ENCODE measurements at places on chromosomes 7 and 10. TPM values are rescaled to one million over a fixed set of nuclear protein-coding genes. Genes with fewer than 3 reads are reported as not detected.

The PVRIG gene
- polyA plus RNA-seq: 7.4 TPM

The CDHR1 gene
- 0.40 TPM for polyA plus RNA-seq

The ST7 gene
- polyA plus RNA-seq: 47.7 TPM

The UNCX gene
- polyA plus RNA-seq: not detected

The RRP12 gene
- 24.8 TPM for polyA plus RNA-seq

DNA sequence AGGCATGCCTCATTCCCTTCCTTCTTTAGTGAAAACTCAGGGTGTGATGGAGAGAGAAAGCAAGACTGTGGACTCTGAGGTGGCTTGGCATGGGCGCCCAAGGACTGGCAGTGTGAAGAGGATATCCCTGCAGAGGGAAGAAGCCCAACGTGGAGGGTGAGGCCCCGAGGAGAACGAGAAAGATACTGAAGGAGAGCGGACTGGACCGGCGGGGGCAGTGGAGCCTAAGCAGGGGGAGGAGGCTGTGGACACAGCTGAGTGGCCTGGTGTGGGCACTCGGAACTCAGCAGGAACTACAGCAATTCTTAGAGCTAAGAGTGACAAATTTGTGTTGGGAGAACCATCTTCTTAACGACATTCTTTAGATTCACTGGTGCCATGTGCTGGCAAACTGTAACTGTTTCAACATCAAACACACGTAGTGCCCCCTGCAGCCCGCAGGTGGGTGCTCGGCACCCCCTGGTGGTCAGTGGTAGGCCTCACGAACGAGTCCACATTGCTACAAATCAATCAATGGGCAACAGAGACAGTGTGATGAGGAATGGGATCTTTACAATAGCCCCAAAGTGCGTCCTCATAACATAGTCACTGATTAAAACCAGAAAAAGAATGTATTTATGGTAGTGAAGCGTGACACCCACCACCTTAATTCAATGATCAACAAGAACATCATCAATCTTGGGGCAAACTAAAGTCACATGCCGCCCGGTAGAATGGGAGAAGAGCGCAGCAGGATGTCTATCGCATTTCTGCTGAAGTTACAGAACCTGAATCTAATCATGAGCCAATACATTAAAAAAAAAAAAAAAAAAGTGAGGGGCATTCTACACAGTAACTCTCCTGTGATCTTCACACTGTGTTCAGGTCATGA is 2.0 kb upstream of the SFTPA1 start:
- no peak for DNase-seq

DNA sequence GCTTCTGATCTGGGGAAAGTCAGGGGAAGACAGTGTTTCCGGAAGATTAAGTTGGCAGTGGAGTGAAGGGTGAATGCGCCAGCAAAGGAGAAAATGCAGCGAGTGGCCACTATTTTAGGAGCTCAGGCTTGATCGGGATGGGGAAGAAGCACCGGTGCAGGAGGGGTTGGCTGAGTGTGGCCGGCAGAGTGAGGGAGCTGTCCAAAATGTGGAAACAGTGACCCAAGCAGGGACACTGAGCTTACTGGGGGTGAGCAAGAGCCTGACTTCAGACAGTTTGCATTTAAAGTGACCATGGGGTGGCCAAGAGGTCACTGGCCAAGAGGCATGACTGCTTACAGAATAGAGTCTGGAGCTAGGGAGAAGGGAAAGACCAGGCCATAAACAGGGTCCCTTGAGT is 79.3 kb downstream of the GOLGA7B start:
- no peak for DNase-seq

- DNase-seq: no peak
Observed at GRCh38 chr7:141715794-141716689, 7.9 kb downstream of the WEE2 start.

GRCh38 chr7:80127412-80128160 is 7.0 kb upstream of the GNAI1 start:
- DNase-seq: no peak

DNA sequence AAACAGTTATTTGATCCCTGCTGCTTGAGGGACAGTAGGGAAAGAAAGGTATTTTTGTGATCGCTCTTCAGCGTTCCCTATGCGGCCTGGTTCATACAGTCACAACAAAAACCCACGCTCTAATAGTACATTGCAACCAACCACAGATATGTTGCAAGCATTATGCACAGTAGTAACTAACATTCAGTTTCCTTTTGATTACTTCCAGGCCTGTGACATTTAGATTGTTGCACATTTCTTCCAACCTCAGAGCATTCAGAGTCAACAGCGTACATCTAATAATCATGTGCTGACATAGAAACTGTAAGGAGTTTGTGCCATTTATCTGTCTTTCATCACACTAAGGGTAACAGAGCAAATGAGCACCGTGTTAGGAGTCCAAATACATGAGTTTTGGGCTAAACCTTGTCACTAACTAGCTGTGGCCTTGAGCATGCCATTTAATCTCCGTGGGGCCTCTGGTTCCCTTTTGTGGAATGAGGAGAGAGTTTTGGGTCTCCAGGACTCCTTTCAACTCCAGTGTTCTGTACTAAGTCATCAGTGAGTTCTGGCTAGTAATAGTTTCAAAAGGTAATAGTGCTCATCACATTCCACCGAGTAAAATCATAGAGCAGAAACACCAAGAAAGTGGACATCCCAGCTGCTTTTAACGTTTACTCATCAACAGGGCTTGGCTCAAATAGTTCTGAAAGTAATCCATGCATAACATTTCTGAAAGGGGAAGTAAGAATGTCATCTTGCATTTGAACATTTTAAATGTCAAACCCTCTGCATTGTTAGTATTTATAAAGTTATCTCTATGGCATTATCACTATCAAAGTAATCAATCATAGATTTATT is 99.0 kb upstream of the FZD1 start:
- no peak for DNase-seq

DNA sequence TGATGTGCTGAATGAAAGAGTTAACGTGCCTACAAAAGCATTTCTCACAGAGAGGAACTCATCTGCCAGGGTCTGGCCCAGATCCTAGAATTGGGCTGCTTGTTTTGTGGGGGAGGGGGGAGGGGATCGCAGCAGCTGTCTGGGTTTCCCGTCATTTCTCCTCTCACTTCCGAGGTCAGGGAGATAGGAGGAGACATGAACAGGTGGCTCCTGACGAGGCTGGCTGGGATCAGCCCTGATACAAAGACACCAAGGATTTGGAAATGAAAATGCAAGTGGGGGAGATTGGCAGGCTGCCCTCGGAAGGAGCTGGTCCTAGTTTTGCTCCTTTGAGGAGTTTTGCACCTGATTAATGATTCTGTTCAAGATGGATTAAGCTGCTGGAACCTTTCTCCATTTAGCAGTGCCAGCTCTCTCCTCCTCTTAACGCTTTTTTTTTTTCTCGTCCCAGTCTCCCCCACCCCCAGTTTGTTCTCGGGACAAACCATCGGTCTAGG is 86.8 kb upstream of the KMT2C start:
- DNase-seq: peak; percentile 22

DNA sequence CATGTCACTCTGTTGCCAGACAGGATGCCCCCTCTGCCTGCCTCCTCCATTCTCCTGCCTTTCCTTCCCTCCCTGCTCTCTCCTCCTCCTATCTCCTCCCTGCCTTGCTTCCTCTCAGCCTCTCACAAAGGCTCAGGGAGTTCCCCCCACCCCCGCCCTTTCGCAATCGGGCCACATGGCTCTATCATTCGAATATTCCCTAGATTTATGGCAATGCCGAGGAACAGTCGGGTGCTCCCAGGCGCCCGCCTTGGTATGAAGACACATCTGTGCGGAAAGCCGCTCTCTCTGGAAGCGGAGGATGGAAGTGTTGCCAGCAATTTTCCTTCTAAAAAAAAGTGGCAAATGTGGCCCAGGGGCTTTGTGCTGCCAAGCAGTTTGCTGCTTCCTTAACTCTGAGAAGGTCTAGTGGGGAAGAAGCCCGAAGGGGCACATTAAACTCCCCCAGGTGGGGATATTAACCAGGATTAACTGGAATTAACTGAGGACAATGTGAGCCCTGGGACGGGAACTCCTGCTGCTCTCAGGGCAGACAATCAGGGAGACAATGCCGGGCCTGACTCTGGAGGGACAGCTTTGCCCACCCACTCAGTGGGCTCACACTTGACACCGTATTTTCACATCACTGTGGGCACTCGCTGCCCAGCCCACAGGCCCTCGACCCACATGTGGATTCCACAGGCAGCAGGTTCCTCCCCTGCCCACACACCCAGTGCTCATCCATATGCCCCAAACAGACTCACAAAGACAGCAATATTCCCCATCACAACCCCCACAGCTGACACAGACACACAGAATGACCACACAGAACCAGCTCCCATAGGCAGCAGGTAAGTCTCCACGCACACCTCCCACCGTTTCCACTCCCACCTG is 88.4 kb upstream of the SMNDC1 start:
- DNase-seq: peak; percentile 31

Measured in right lung (tissue), 10 donors.